ENCODE measurements at places on chromosomes 2 and 18.
A peak's percentile ranks its signal among the peaks of the same experiment; 100 is the strongest.

- DNase-seq, result no peak
Observed at GRCh38 chr2:60285626-60286316, 267.7 kb downstream of the BCL11A start.

GRCh38 chr18:68735483-68736343, 20.8 kb upstream of the TMX3 start:
- DNase-seq, result peak; percentile 57

- DNase-seq, result no peak
Observed at GRCh38 chr2:207935121-207935990, 90.0 kb downstream of the PLEKHM3 start.

DNA sequence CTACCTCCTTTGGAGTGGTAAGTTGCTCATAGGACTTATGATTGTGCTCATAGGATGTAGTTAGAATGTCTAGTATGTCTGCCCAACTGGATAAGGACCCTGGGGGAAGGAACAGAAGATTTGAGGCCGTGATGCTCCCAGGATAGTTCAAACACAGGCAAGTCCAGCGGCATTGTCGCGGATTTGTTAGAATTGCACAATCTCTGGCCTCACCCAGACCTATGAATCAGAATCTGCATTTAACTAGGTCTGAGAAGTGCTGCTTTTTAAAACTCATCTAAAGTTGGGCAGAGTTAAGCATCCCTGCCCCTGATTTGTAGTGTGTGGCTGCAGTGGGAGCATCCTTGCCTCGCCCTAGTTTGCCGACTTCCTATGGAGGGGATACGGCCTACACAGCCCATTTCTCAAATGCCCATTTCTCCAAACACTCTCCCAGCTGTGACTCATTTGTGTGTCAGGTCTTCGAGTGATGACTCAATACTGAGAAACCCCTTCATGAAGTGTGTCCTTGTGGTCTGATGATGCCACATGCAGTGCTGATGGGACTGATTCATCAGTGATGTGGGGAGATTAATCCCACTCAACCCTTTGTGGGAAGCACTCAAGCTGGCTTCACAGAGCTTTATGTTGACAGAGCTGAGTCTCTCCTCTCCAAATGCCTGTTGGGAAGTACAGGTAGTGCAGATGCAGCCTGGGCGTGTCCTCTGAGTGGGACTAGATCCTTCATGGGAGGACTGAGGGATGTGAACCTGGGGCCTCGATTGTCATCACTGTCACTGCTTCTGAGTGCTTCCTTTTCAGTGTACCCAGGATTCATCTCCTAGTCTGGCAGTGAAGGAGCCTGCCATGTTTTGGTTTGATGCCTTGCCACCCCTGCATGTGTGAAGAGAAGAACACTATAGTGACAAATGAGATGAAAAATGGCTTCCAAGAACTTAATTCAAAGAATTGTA, 18.7 kb downstream of the SMIM21 start:
- DNase-seq, result no peak

GRCh38 chr2:98909317-98910211, 26.5 kb downstream of the CRACDL start:
- DNase-seq, result no peak

- no peak for DNase-seq
Observed at GRCh38 chr2:208099682-208100470, 24.4 kb downstream of the CRYGD start.

DNA sequence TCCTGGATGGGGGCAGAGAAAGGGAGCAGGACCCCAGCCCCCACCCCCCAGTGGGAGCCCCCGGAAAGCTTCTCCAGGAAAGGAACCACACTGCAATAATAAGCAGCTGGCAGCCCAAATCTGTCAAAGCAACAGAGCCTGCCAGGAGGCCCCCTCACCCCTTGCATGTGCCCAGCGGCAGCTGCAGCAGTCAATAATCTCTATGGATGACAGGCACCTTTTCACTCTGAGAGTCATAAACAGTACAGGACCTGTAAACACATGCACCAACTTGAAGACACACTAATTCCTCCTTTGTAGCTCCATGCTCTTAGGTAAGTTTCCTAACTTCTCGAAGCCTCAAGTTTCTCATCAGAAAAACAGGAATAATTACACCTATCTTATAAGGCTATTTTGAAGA, 26.2 kb upstream of the KDM3A start:
- no peak for DNase-seq

GRCh38 chr2:148909114-148909513, 34.1 kb downstream of the KIF5C start:
- DNase-seq, result no peak

GRCh38 chr18:21313576-21313975, 71.5 kb downstream of the GREB1L start:
- DNase-seq, result no peak

DNA sequence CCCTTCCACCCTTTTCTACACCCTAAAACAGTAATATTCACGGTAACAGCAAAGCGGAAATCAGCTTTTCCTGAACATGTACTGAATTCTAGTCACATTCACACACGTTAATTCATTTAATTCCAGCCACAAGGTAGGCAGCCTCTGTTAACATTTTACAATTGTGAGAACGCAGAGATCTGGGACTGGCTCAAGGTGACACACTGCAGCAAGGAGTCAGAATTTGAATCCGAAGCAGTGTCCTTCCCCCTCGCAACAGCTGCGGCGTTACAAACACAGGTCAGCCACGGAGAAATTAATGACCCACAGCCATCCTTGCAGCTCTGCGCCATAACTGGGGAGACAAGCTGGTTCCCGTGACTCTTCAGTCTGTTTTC, 818 bp upstream of the SLC20A1 start:
- DNase-seq, result no peak

- no peak for DNase-seq
Observed at GRCh38 chr2:20168048-20168726, 56.7 kb downstream of the SDC1 start.
